ENCODE measurements at places on chromosomes 3 and 15. TPM values are rescaled to one million over a fixed set of nuclear protein-coding genes. Genes with fewer than 3 reads are reported as not detected.

The OCA2 gene
- not detected for total RNA-seq

DNA sequence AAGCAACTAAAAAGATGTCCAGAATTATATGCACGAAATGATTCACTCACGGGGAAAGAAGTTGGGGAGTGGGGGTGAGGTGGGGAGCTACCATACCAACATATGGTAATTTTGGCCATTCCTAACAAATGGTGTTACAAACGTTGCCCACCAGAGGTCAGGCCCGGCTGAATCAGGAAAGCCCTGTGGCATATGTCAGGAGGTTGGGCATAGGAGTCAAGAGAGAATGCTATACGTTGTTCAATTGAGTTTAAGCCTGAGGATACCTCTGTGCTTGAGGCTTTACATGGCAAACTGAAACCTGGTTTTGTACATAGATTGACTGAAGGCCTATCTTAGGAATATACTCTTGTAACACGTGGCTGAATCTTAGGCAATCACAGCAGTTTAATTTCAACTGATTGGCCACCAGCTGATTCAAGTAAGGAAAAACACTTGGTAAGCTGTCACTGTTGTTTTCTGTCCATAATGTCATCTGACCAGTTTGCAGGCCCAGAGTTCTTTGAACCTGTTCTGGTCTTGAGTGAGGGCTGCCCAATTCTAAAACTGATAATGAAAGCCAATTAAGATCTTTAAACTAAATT is 23.4 kb upstream of the SLC2A2 start:
- no peak for DNase-seq

The CILP gene
- 0.52 TPM for total RNA-seq

The CPEB1 gene
- not detected for total RNA-seq

- DNase-seq, result no peak
These were observed 93.4 kb downstream of the IGSF11 start for GRCh38 chr3:118941236-118941635.

The KLF15 gene
- total RNA-seq, result not detected

The CDHR4 gene
- total RNA-seq, result 0.32 TPM

The FHIT gene
- total RNA-seq, result 120 TPM

The TMOD3 gene
- 68.2 TPM for total RNA-seq

GRCh38 chr3:65875393-65876027 is 163.2 kb downstream of the MAGI1 start:
- DNase-seq, result no peak

The MAP1A gene
- total RNA-seq, result 1.7 TPM

DNA sequence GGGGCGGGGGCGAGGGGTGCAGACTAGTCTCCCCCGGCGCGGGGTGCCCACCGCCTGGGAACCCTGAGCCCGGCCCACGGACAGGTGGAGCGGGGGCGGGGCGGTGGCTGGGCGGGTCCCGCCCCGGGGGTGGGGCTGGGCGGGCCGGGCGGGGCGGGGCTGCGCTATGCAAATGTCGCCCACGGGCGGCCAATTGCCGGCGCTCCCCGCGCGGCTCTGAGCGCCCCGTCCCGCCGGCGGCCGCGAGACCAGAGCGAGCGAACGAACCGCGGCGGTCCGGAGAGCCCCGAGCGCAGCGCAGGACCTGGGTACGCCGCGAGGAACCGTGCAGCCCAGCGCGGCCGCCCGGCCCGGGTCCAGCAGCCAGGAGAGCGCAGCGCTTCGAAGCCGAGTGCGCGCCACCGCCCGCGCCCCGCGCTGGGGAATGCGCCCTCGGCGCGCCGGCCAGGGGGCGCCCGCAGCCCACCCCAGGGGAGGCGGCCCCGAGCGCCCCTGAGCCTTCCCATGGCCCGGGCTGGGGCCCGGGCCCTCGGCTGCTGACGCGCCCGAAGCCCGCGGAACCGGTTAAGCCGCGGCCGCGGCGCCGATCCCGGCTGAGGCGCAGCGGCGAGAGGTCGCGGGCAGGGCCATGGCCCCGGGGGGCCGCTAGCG is at the start of gene SEMA3F:
SEMA3F (plus strand) TSS at position 485 of the 651 bp plus-strand sequence. CDS start 4,299 bp downstream, outside the sequence.
- peak; percentile 57 for DNase-seq

GRCh38 chr15:88331291-88331690 is 74.8 kb upstream of the NTRK3 start:
- peak; percentile 49 for DNase-seq

- DNase-seq, result no peak
These were observed 1189.5 kb downstream of the ZPLD1 start for GRCh38 chr3:103624271-103624670.

- DNase-seq, result no peak
These were observed 36.3 kb downstream of the CDC25A start for GRCh38 chr3:48151807-48152427.

DNA sequence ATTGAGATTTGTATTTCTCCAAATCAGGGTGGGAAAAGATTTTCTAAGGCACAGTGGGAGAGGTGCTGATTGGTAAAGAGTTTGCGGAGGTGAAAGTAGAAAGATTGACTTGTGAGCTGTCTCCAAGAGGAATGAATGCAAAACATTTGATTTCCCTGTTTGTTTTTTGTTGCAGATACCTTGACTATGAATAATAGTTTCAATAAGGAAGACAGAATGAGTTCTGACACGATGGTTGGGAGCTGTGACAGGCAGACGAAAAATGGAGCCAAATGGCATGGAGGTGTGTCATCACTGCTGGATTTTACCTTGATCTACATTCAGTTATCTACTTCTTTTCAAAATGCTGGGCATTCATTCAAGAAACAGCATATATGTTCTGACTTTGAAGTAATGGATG is 145.1 kb downstream of the NFKBIZ start:
- DNase-seq, result no peak

DNA sequence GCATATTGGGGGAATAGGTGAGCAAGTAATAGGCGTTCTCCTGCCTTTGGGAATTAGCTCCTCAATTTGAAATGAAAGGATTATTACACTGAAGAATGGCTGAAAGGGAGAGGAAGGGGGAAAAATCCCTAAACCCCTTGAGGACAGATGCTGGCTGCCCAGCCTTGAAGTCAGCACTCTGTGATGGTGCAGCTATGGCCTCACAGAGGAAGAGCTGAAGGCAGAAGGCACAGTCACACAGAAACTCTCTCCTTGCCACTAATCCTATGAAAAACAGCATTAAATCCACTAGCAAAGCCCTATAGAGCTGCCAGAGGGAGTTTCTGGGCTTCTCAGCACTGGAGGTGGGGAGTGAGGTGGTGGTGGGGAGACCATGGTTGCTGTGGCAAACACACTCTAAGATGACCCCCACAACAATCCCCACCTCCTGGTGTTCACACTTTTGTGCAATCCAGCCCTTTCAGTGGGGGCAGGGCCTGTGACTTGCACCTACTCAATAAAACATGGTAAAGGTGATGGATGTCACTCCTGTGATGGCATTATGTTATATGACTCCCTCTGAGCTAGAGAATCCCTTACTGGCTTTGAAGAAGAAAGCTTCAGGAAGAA is 101.2 kb downstream of the RFTN1 start:
- no peak for DNase-seq

DNA sequence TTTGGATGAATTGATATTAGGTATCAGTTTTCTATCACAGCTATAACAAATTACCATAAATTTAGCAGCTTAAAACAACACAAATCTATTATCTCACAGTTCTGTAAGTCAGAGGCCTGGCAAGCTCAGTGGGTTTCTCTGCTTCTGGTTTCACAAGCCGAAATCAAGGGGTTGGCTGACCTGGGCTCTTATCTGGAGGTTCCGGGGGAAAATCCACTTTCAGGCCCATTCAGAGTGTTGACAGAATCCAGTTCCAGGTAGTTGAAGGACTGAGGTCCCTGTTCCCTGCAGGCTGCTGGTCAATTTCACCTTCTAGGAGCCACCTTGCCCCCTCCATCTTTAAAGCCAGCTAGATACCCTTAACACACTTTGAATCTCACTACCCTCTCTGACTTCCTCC is 11.1 kb upstream of the HHATL start:
- no peak for DNase-seq

- no peak for DNase-seq
These were observed 80.4 kb upstream of the SLC6A6 start for GRCh38 chr3:14322001-14322400.

DNA sequence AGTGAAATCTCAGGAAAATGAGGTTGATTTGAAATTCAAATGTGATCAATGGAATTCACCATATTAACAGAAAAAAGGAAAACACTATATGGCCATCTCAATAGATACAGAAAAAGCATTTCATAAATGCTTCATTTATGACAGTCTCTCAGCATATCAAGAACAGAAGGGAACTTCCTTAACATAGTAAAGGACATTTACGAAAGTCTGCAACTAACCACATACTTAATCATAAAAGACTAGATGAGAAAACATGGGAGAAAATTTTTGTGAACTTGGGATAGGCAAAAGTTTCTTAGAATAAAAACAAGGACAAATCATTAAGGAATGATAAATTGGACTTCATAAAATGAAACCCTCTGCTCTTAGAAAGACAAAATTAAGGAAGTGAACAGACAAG is 24.7 kb upstream of the TIPARP start:
- no peak for DNase-seq

The FOXB1 gene
- total RNA-seq, result 4.0 TPM

GRCh38 chr15:101185770-101186169 is 66.1 kb downstream of the CHSY1 start:
- DNase-seq, result no peak

DNA sequence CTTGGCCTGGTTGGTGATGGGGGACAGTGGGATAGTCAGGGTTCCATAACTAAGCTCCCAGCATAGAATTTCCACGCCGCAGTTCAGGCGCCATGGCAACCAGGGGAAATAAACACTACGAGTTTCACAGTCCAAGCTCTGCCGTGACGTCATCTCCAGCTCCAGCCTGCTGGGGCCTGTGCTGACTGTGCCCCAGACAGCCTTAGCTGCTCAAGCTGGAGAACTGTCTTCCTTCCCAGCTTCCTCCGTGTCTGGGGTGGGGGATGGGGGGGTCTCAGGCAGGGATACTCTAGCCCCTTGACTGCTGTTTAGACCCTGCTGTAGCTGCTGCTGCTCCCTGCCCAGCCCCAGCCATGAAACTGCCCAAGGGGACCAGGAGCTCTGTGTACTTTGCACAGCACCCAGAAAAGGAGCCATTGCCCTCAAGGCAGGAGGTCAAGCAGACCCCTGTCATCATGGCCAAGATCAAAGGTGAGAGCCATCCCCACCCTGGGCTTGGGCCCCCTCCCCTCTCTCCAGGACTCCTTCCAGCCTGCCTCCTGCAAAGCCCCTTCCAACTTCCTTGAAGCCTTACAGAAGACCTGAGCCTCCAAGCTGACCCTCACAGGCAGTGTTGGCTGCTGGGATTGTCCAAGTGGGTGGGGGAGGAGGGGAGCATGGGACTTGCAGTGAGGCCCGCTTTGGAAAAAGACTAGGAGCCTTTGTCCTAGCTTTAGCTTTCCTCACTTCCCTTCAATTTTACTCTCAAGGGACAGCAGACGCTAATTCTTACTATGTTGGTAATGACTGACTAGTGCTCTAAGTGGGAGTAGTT is 11.4 kb upstream of the CSPG4 start:
- DNase-seq, result no peak

GRCh38 chr15:70440416-70441138 is 322.8 kb downstream of the UACA start:
- no peak for DNase-seq

DNA sequence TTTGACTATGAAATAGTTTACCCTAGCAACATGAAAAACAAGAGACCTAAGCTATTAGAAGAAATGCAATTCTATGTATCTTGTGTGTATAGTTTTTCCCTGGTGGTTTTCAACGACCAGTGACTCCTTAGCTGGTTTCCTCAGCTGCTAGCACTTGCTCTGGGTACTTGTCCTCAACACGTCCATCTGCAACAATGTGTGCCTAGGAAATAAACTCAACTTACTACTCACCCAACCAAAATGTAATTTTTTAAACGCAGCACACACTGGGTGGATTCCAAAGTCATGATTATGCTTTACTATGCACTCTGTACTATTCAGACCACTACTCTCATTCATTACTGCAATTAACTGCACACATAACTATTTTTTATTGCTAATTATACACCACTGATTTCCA is 31.0 kb downstream of the CPA3 start:
- DNase-seq, result no peak

The TRIM42 gene
- total RNA-seq, result not detected

- DNase-seq, result no peak
These were observed 22.9 kb downstream of the SECISBP2L start for GRCh38 chr15:49023354-49023753.

The GOLGA6B gene
- total RNA-seq, result not detected

DNA sequence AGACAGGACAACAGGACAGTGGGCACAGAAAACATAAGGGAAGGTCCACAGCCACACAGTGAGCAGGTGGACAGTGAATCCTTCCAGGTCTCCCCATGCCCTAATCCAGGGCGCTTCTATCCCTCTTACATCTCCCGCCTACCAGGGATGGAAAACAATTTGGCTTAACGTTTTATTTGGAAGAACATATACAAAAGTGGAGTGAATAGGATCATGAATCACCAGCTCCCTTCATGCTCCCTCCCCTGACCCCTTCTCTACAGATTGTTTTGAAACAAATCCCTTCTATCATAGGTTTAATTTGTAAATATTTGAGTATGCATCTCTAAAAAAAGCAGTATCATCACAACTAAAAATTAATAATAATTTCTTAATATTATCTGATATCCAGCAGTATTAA is 52.5 kb downstream of the CLDN11 start:
- no peak for DNase-seq

DNA sequence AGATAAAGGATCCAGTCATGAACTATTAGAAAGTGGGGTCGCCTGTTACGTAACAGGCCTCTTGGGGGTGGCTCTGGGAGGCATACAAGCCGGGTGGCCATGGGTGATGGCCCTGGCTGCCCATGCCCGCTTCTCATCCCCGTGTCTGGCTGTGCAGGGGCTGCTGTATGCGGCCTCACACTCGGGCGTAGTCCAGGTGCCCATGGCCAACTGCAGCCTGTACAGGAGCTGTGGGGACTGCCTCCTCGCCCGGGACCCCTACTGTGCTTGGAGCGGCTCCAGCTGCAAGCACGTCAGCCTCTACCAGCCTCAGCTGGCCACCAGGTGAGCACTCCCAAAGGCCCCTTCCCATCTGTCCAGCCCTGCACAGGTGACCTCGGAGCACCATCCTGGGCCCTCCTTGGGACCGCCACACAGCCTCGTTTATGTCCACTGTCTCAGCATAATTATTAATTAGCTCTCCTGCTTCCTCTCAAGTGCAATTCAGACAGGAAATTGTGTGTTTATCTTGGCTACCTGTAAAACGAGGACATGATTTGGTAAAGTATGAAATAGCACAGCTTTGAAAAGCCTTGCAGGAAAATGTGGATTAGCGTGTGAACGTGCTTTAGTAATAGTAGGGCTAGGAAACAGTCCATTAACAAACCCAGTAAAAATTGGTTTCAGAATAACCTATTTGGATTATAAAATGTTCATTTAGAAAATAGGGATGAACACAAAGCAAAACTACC is 8.1 kb downstream of the CIB1 start:
- DNase-seq, result no peak

- no peak for DNase-seq
These were observed 77.8 kb downstream of the RAB11A start for GRCh38 chr15:65947041-65947440.

- DNase-seq, result no peak
These were observed 80.7 kb upstream of the DLG1 start for GRCh38 chr3:197378985-197379718.

DNA sequence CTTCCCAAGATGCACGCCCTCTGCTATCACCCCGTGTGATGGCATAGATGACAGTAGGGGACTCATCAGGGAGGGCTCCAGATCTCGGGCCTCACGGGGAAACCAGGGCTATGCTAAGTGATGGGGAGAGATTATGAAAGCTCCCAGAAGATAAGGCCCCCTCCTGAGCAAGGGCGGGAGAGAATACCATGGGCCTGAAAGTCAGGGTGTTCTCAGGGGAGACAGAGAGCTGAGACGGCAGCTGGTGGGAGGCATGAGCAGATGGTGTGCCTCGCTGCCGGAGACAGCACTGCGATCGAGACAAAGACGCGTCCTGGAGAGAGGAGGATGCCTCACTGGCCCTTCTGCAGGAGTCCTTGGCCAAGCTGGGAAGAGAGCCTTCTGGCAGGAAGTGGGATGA is 106.5 kb upstream of the ADPGK start:
- no peak for DNase-seq

Measured in CD4-positive, CD25-positive, alpha-beta regulatory T cell (primary cell).